ENCODE measurements at places on chromosomes 12 and 14.

- peak; percentile 2 for DNase-seq
These were observed 378.7 kb downstream of the PRKD1 start for GRCh38 chr14:29548948-29549370.

DNA sequence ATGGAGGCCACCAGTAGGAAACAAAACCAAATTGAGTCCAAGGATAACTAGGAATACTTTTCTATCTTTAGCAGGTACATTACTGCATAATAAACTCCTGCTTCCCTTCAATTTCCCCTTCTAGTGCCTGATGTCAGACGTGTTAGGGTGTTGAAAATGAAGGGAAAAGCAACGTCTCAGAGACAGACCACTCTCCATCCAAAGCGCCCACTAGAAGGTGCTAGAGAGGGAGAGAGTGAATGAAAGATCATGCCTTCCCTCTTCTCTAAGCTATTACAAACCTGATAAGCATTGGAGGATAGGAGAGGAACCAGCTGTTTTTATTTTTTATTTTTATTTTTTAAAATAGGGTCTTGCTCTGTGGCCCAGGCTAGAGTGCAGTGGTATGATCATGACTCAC lies 64.1 kb downstream of the ZNF641 start:
- no peak for DNase-seq

GRCh38 chr14:45028107-45028626 lies 55.7 kb upstream of the PRPF39 start:
- DNase-seq, result no peak

GRCh38 chr12:5586201-5586600 lies 154.3 kb downstream of the NTF3 start:
- no peak for DNase-seq

DNA sequence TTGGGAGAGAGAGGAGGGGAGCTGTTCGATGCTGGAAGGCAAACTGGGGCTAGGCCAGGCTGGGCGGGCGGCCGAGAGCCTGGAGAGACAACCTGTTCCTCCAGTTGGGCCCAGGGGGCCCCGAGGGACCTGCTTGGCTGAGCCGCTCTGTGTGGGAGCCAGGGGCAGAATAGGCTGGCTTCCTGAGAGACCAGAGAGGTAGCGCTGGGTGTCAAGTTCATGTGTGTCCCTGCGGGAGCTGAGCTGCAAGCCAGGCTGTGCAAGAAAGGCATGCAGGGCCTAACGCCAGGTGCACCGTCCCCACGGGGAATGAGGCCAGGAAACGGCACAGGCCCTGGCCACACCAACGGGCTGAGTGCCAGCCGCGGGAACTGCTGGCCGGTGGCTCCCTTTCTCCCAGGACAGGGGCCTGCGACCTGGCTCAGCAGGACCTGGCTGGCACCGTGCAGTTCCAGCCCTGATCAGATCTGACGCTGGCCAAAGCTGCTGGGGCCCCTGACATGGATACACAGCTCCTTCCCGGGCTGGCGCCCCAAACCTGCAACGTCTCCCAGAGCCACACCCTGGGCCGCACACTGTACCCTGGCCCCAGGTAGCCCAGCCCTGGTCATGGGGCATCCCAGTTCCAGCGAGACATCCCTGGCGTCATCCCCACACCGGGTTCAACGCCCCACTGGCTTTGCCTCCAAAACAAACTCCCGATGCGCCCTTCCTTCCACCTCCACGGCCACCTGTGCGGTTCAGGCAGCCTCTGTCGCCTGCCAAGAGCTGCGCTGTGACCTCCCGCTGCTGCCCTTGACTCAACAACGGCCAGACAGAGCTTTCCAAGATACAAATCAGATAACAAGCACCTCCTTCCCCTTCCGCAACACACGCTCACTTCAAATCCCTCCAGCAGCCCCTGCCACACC lies 65.0 kb downstream of the RFLNA start:
- DNase-seq, result no peak

DNA sequence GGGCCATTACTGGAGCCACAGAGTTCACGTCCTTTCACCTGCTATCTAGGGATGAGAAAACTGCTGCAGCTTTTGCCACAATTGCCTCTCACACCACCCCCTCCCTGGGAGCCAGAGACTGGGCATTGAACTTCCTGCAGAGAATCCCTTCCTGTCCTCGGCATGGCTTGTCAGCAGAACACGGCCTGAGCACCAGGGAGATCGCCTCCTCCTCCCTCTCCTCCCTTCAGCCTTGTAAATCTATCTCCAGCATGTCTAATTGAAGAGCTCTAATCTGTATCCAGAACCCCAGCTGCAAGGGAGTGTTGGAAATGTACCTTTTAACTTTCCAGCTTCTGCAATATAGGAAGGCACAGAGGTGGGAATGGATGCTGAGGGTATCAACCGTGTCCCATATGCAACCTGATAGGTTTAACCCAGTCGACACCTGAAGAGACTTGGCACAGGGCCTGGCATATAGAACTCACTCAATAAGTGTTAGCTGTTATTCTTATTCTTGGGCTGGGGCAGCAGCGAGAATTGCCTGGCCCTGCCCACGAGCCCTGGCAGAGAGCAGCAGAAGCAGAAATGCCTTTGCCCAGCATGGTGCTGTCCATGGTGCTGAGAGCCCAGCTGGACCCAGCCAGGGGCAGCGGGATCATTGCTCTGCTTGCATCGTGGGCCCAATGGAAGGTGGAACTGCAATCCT lies 26.8 kb downstream of the TMEM63C start:
- peak; percentile 59 for DNase-seq

- no peak for DNase-seq
These were observed 24.2 kb upstream of the NEDD1 start for GRCh38 chr12:96882862-96883261.
